Kasumi-1 (cell line): ENCODE measurements at places on chromosomes 1 and 21.

DNA sequence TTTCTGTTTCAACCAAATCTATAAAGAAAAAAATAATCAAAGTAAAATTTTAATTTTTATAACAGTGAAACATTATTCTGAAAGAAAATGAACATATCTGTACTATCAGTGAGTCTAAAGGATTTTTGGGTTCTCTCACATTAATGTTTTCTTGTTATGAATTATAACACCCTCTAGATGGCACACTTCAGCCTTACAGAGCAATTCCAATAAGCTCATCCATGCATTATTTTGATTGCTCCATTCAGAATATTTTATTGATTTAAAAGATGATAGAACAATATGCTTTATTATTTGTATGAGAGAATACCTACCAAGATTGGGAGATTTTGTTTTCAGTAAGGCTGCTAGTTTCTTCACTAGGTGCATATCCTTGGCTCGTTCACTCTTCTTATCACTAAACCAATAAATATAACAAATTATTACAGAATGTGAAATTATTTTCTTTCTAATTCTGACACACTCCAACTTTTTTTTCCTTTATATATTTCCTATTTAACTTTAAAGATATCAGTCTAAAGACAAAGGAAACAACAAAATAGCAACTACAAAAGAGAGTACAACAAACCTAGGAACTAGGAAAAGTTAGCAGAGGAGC is 82.4 kb downstream of the RAB3GAP2 start:
- peak; percentile 32 for DNase-seq

DNA sequence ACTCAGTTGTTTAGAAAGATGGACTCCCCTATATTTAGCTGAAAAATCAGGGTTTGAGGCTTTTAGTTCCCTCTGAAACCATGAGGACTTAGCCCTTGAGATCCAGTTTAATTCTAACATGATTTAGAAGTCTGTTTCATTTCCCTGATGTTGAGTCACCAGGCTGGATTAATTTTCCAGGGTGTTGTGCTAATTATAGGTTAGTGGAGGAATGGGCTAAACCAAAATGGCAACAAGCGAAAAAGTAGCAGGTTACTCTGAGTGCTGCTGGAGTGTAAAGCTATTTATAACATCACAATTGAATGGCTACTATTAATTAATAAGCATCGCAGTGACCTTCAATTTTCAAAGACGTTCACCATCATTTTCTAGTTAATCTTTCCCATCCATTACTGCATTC is 15.5 kb upstream of the USP24 start:
- DNase-seq, result no peak

GRCh38 chr1:2212274-2212531 is 15.9 kb upstream of the SKI start:
- DNase-seq, result no peak

DNA sequence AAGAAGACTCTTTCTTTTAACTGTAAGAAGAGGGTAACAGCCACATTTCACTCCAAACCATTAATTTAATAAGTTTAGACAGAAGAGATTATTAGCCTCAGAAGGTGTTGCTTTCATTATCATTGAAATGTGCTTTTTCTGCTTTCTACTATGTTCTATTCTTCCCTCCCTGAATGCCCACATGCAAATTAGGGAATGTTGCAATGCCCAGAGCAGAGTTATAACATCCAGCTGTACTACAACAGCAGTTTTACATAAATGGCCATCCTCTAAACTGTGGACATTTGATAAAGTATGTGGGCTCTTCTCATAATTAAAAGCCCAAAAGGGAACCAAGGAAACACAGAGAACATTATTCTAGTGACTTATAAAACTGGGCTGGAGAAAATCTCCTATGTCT is 82.2 kb upstream of the SOD1 start:
- DNase-seq, result no peak

GRCh38 chr1:212760126-212760823 is 31.3 kb downstream of the NSL1 start:
- DNase-seq, result peak; percentile 6

DNA sequence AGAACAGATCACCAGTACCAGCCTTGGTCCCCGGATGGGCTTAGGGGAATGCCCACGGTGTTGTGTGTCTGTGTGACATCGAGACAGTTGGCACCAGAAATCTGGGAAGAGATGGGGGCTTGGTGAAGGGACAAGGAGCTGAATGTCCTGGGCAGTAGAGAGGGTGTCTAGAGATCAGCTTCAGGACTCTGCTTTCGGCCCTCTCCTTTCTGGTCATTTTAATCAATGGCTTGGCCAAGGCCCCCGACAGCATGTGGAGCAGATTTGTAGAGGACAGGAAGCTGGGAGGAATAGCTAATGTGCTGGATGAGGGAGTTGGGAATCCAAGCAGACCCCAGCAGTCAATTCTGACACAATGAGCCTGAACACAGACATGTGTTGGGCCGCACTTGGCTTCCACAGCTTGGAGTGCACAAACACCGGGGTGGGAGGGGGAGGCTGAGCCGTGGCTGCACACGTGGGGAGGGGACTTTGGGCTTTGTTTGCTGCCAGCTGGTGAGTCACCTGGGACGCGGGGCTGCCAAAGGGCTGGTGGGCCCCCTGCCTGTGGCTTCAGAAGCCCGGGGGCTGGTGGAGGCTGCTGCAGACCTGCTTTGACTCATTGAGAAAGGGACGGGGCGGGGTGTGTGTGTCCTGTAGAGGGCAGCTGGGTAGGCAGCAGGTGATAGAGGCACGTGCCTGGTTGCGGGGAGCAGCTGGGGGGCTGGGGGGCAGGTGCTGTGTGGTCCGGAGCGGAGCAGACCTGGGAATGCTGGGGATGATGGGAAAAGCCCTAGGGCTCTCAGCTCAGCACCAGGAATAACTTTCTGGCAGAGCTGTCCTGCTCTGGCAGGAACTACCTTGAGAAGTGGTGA is 20.9 kb downstream of the SLC1A7 start:
- no peak for DNase-seq

DNA sequence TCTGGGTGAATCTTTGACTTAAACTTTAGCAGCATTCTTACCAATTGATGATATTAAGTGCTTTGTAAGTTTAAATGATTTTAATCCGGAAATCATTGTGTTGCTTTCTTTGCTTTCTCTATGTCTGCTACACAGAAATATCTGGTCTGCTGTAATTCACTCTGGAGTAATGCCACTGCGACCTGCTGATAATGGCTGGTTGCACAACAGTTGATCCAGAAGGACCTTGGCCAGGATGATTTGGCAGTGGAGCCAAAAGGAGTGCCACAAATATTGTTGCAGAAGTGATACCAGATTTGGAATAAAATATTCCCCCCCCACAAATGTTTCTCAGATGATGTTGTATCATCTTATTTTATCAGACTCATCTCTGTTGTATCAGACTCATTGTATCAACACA is 2063.9 kb downstream of the MRPL39 start:
- DNase-seq, result no peak

DNA sequence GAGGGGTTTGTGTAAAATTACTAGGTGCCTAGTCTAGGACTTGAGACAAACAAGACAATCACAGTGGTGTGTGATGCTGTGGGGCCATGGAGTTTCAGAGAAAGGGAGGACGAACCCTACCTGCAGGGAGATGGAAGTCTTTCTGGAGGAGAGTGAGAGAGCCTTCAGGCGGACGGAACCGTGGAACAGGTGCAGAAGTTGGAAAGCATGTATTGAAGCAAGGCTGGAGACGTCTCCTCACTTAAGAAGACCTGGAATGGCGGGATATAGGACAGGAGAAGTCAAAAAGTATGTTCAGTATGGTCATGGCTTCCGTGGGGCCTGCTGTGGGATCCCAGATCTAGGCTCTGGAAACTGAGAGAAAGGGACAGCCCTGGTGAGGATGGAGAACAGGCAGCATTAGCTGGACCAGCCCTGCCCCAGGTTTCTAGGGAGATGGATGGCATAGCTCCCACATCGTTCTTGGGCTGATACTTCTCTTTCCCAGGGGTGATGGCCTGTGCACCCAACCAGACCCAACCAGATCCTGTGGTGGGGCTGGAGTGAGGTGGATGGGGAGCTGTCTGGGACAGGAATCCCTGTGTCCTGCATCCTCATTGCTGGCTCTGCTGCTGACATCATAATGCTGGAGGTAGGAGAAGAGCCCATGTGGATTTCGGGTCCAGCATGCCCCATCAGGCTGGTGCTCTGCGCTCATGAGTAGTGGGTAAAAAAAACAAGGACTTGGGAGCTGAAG is 15.0 kb upstream of the LRP8 start:
- DNase-seq, result no peak

GRCh38 chr1:154445040-154445472 is 39.9 kb downstream of the IL6R start:
- no peak for DNase-seq

- peak; percentile 98 for DNase-seq
Observed at GRCh38 chr1:186680245-186681061, at the start of gene PTGS2. Gene PTGS2, minus strand, starts transcription at chr1:186680423. Its CDS starts 133 bp downstream, at chr1:186680290.

DNA sequence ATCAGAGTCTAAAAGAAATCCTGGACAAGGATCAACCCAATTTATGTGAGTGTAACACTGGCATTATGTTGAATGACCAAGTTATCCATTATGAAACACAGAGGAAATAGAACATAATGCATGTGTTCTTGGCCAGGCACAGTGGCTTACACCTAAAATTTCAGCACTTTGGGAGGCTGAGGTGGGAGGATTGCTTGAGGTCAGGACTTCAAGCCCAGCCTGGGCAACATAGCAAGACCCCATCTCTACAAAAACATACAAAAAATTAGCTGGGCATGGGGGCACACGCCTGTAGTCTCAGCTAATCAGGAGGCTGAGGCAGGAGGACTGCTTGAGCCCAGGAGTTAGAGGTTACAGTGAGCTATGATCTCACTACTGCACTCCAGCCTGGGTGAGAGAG is 129.8 kb downstream of the ZZZ3 start:
- DNase-seq, result no peak

DNA sequence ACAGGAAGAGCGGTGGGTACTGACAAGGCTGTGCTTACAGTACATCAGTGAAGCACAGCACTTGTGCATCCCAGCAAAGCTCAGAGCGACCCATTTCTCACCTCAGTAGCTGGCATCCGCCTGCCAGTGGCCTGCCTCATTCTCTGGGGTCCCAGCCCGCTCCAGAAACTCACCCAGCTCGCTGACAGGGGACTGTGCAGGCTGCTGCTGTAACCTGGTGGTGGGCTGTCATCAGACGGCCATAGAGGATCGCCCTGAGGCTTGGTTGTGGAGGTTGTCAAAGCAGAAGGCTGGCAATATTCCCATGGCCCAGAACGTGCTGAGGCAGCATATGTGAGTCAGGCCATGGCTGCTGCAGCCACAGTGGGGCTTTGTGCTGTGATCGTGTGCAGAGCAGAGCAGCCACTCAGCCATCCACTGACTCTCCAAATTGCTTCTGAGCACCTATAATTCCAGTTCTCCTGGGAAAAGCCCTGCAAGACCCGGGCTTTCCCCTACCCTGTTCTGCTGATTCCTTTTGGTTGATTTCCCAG is 13.6 kb upstream of the GPR137B start:
- no peak for DNase-seq

GRCh38 chr1:201349092-201349491 is 28.4 kb downstream of the TNNT2 start:
- no peak for DNase-seq

- DNase-seq, result no peak
Observed at GRCh38 chr21:31420988-31421387, 76.9 kb upstream of the TIAM1 start.

DNA sequence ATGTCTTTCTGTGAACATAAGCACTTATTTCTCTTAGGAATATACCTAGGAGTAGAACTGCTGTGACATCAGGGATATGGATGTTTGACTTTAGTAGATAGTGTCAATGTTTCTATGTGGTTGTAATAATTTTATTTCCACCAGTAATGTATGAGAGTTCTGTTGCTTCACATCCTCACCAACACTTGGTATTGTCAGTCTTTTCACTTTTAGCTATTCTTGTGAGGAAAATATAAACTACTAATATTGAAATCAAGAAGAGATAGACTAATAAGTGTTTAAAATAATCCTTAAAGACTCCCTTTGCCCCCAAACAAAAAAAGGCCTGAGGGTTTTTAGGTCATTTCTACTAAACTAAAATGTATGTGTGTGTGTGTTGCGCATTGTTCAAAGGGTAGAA is 2.7 kb upstream of the DMAP1 start:
- DNase-seq, result no peak

- no peak for DNase-seq
Observed at GRCh38 chr1:226751214-226751613, 12.1 kb upstream of the ITPKB start.

DNA sequence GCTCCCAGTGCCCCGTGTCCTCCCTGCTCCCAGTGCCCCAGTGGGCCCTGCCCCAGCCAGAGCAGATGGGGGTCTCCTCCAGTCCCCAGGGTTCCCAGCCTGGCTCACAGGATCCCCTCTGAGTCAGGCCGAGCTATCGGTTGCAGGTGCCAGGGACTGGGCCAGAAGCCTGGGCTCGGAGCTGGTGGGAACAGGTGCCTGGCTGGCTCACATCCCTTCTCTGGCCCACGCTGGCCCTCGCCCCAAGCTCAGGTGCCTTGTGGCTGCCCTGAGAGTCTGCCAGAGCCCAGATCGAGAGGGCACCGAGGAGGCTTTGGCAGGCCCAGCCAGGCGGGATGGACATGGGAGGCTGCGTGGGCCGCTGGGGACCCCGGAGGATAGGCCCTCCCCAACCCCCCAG is 18.9 kb downstream of the PLCH2 start:
- no peak for DNase-seq

DNA sequence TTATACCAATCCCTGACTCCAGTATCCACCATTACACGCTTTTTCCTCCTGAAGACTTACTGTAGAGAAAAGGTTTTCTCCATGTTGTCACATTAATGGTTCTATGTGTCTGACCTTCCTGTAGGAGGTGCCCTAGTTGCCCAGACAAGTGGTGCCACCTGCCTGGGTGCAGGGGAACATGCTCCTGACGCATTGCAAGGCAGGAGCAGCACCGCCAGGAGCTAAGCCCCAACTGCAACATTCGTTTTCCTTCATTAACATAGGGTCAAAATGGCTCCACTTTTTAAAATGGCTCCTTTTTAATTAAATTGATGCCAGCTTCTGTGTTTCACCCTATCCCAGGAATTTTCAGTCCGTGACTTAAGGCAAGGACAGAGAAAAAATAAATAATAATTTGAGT is 220.1 kb upstream of the SAMSN1 start:
- no peak for DNase-seq

DNA sequence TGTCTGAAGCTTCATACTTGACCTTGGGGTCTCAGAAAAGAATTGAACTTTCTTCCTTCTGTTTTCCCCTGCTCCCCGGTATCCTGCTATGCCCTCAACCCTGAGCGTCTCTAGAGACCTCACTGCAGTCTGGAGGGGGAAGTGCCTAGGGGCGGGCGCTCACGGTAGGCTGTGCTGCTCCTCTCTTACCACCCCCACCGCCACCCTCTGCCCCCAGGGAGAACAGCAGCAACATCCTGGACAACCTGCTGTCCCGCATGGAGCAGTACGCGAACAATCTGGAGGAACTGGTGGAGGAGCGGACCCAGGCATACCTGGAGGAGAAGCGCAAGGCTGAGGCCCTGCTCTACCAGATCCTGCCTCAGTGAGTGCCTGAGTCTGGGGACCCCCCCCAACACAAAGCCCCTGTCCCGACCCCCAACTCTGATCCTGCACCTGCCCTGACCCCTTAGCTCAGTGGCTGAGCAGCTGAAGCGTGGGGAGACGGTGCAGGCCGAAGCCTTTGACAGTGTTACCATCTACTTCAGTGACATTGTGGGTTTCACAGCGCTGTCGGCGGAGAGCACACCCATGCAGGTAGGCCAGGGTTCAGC is 10.3 kb downstream of the NPR1 start:
- DNase-seq, result no peak

GRCh38 chr21:35933466-35933865 is 126.9 kb downstream of the SETD4 start:
- DNase-seq, result peak; percentile 68
